Suprapubic skin (tissue), 4 donors: ENCODE measurements at places on chromosomes 5 and 9.
A peak's percentile ranks its signal among the peaks of the same experiment; 100 is the strongest.

GRCh38 chr5:138463419-138464007, 1.8 kb upstream of the EGR1 start:
- peaks cover 75% of the 10 kb centered on the region for H3K4me1 ChIP-seq
- H3K27ac ChIP-seq: peak overlapping the region; percentile 99
- H3K36me3 ChIP-seq: peaks cover 15% of the 10 kb centered on the region

- H3K4me3 ChIP-seq: no peak overlapping the region
- H3K4me1 ChIP-seq: no peaks in the 10 kb centered on the region
- H3K27ac ChIP-seq: no peak overlapping the region
- DNase-seq: no peak
- no peaks in the 10 kb centered on the region for H3K36me3 ChIP-seq
- no peaks in the 10 kb centered on the region for H3K27me3 ChIP-seq
Observed at GRCh38 chr9:82810915-82811314, 252.0 kb downstream of the RASEF start.

DNA sequence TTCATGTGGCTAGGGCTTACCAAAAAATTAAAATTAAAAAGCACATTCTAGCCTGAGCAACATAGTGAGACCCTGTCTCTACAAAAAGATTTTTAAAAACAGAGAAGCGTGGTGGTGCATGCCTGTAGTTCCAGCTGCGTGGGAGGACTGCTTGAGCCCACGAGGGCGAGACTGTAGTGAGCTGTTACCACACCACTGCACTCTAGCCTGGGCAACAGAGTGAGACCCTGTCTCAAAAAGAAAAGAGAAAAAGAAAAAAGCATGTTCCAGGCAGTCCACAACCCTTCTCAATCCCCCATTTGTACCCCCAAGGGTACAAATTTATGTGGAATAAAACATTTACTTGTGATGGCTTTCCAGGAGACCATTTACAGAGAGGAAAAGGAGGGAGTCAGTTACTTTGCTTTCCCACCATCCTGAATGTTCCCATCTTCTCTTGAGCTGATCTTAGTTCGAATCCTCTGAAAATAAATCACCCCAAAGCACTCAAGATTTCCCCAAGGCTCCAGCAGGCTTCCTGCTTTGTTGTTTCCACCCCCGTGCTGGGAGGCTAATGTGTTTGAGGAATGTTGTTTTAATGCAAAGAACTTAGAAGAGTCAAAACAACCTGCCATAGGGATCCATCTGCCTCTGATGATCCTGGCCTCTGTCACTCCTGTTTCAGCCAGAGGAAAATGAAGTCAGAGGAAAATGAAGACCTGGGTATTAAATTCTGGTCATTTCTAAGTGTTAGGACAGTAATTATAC, 384.7 kb downstream of the BNC2 start:
- no peaks in the 10 kb centered on the region for H3K36me3 ChIP-seq
- H3K4me1 ChIP-seq: no peaks in the 10 kb centered on the region
- no peak for DNase-seq
- H3K27me3 ChIP-seq: no peaks in the 10 kb centered on the region
- no peak overlapping the region for H3K27ac ChIP-seq

DNA sequence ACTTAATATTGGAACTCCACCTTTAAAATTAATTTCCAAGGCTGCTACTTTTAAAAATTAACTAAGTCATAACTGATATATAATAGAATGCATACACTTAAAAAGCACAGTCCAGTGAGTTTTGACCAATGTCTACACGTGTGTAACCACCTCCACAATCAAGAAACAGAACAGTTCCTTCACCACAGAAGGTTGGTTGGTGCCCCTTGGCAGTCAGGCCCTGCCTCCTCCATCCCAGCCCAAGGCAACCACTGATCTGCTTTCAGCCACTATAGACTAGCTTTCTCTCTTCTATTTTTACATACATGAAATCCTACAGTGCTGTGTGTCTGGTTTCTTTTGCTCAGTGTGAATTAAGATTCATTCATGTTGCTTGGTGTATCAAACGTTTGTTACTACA, 215.2 kb downstream of the CRB2 start:
- H3K4me3 ChIP-seq: no peak overlapping the region
- no peaks in the 10 kb centered on the region for H3K27me3 ChIP-seq
- H3K27ac ChIP-seq: no peak overlapping the region

- DNase-seq: no peak
- H3K4me3 ChIP-seq: no peak overlapping the region
- H3K36me3 ChIP-seq: peaks cover 30% of the 10 kb centered on the region
- no peaks in the 10 kb centered on the region for H3K27me3 ChIP-seq
Observed at GRCh38 chr5:135329913-135330797, 68.9 kb downstream of the MACROH2A1 start.

DNA sequence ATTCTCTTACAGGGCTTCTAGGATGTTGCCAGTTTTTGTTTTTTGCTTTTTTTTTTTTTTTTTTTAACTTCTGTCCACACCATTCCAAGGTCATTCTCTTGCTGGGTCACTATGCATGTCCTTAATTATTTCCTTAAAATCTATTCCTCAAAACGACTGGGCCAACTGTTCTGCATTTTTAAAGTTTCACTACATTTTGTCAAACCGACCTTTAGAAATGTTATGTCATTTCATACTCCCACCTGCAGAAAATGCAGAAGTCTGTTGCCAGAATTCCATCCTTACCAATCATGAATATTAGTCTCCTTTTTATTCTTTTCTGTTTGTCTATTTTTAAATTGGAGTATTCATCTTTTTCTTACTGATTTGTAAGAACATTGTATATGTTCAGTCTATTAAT, 295.5 kb downstream of the ZSWIM6 start:
- H3K27me3 ChIP-seq: no peaks in the 10 kb centered on the region
- no peak for DNase-seq
- no peak overlapping the region for H3K27ac ChIP-seq
- no peak overlapping the region for H3K4me3 ChIP-seq
- H3K36me3 ChIP-seq: no peaks in the 10 kb centered on the region
- H3K4me1 ChIP-seq: peaks cover 27% of the 10 kb centered on the region
